Body of pancreas (tissue), 4 donors: ENCODE measurements at places on chromosomes 3 and 15.

- no peak for DNase-seq
Observed at GRCh38 chr15:87033056-87033455, 953.4 kb downstream of the AGBL1 start.

GRCh38 chr15:85753791-85754452 is 40.8 kb downstream of the KLHL25 start:
- DNase-seq: no peak

- no peak for DNase-seq
Observed at GRCh38 chr15:82552861-82553260, 12.6 kb upstream of the RPS17 start.

DNA sequence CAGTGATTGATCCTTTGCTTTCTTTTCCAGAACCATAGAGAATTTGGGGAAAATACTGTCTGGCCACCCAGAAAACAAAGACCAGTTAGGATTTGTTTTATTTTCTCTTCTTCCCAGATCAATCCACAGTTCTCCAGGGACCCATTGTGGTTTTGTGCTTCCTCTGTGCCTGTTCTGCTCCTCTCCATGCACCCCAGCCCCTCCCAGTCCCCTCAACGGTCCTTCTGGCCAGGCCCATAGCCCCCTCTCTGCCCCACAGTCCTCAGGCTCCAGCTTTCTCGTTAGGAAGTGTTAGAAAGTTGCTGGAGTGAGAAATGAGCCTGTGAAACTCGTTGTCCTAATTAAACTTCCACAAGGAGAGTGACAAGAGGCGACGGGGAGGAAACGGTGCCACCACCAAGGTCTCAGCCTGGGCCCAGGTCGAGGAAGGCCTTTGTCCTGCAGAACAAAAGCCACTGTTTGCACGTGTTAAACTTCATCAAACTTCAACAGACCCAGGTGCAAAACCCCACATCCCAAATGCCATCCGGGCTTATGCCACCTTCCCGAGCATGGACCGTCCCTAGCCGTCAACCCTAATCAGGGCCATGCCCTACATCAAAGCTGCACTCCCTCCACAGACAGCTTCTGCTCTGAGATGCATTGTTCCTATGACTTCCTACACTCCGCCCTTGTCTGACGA is 18.7 kb upstream of the ALDH1A3 start:
- no peak for DNase-seq

GRCh38 chr3:249587-250262 is 53.2 kb downstream of the CHL1 start:
- no peak for DNase-seq

- DNase-seq: no peak
Observed at GRCh38 chr3:139571711-139572110, 32.2 kb upstream of the RBP1 start.

GRCh38 chr3:107740992-107741896 is 218.5 kb downstream of the BBX start:
- DNase-seq: no peak

DNA sequence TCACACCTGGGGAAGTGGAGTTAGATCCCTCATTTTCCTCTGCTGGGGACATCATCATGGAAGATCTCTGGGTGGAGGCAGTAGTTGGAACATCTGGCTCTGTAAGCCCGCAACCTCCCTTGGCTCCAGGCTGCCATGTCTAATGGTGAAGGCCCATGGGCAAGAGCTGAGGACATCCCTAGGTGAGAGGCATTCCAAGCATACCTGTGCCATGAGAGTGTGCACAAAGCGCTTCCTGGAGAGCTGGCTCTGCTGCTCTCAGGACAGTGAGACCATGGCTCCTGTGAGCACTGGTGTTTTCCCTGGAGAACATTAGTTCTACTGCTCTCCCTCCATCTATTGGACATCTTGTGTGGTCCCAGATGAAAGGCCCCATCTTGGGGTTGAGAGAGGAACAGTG is 7.7 kb downstream of the MAPKAPK3 start:
- no peak for DNase-seq

- no peak for DNase-seq
Observed at GRCh38 chr3:170128259-170128976, 53.1 kb downstream of the PHC3 start.

DNA sequence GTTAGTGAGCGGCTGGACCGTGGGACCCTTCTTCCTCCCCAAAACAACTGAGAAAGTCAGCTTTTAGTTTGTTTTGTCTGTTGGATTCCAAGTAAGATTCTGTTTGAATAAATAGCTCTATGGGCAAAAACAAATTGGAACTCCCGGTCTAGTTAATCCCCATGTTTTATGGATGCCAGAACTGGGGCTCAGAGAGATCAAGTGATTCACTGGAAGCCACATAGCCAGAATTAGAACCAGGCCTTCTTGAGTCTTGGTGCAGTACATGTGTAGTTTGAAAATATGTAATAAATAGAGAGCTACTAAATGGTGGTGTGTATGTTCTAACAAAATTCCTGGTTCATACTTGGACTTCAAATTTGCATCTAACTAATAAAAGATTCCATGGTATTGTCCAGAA is 29.3 kb upstream of the POLR2M start:
- no peak for DNase-seq

DNA sequence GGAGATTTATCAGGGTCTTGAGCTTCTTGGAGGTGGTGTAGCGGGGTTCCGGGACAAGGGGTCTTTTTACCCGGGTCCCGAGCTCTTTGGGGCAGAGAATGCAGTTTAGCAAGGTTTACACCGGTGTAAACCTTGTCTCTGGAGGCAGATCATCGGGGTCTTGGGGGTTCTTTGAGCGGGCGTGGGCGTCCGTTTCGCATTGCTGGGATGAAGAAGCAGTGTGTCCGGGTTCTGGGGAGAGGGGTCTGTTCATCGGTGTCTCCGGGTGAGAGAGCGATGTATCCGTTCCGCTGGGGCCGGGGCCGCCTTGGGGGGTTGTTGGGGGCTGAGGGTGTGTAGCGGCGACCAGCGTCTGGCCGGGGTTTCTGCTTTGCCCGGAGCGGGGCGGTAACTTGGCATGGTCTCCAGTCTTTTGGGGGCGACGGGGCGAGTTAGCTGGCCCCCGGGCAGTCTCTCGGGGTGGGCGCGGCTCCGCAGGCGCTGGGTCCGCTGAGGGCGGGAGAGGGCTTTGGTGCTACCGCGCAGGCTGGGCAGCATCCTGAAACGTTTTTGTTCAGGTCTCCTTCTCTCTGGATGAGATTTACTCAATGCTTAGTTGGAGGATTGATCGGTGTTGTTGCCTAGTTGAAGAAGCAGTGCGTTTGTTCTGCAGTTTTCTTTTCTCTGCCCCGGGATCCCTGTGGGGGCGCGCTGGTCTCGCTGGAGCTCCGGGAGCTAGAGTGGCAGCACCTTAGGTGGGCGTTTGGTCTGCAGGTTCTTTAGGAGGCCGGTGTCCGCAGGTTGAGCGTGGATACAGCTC is 843 bp downstream of the GLCE start:
- peak; percentile 36 for DNase-seq

GRCh38 chr3:150057227-150057626 is 86.5 kb upstream of the PFN2 start:
- DNase-seq: no peak

DNA sequence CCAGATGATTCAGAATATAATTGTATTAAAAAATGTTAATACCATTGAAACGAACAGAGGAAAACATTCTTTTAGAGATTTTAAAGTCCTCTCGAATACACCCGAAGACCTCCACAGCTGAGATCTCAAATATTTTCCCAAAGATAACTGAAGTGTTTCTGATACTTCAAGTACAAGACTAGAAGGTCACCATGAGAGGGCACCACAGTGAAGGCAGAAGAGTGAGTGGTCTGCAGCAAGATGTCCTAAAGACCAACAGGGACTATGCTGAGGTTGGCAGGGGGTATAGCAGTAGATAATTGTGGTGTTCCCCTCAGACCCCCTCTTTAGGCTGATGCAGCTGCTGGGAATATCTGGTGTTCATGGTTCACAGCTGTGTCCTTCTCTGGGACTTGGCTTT is 156.5 kb downstream of the PDCD6IP start:
- no peak for DNase-seq

DNA sequence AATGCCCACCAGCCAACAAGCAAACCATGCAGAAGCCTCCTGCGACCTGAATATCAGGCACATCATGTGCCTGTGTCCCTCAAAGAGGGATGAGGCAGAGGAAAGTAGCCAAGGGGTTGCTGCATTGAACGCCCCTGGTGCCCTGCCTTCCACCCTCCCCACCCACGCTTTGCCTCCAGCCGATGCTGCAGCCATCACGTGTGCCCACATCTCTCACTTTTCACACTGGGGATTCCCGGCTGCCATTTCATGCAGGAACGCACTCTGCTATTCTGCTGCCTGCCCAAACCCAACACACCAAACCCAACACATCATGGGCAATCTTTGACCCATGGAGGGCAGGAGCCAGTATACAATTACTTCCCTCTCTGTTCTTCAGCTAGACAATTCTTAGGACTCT is 462.2 kb upstream of the PROK2 start:
- no peak for DNase-seq

- DNase-seq: no peak
Observed at GRCh38 chr3:186670155-186670554, 4.3 kb downstream of the HRG start.

DNA sequence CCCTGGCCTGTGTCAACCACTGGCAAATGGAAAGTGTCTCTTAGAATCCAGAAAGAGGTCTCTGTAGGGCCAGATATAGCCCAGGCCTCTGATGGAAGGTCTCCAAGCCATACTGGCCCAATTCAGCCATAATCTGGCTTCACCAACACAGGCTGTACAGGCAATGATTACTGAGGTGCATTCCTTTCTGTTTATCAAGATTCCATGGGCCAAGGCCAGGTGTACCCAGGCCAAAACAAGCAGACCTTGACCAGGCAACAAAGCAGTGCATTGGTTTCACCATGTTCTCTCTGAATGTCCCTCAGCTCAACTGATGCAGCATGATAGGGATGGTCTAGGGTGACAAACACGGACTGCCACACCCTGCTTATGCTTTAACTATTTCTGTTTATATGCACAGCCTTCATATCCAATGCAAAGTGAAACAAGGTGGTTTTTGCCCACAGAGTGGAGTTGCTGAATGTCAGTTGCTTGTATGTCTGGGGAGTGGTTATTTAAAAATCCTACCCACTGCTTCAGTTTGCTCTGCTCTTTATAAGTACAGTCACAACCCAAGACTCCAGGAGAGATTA is 25.2 kb downstream of the CCNL1 start:
- DNase-seq: peak; percentile 79

DNA sequence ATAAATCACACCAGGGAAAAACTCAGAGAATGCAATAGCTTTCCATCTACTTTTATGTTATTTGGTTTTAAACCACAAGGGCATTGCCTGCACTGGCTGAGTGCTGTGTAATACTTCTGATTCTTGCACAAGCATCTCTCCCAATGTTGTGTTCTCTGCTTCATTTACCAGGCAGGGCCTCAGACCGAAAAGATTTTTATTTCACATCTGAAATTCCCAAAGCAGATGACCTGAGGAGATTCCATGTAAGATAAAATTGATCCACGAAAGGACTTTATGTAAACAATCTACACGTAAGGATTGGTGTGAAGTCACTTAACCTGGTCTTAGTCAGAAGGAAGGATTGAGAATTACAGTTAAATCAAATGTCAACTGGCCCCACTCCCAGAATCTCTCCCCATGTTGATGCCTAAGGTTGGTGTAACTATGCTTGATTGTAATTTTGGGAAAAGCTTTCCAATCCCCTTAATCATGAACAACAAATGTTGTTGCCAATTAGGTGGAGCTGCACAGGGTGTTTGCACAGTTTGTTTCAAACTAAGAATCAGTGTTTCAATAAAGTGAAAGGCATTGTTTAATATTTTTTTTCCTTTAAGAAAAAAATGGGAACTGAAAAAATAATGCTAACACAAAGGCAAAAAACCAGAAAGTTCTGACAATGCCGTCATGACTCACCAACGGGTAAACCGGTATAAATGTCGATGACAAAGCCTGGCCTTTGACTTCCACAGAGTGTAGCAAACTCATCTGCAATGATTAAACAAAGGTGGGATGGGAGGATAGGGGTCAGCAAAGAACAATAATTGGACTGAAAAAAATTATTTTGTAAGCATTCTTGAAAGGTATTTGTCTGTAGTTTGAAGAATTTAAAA is 128.6 kb downstream of the DUT start:
- DNase-seq: no peak

DNA sequence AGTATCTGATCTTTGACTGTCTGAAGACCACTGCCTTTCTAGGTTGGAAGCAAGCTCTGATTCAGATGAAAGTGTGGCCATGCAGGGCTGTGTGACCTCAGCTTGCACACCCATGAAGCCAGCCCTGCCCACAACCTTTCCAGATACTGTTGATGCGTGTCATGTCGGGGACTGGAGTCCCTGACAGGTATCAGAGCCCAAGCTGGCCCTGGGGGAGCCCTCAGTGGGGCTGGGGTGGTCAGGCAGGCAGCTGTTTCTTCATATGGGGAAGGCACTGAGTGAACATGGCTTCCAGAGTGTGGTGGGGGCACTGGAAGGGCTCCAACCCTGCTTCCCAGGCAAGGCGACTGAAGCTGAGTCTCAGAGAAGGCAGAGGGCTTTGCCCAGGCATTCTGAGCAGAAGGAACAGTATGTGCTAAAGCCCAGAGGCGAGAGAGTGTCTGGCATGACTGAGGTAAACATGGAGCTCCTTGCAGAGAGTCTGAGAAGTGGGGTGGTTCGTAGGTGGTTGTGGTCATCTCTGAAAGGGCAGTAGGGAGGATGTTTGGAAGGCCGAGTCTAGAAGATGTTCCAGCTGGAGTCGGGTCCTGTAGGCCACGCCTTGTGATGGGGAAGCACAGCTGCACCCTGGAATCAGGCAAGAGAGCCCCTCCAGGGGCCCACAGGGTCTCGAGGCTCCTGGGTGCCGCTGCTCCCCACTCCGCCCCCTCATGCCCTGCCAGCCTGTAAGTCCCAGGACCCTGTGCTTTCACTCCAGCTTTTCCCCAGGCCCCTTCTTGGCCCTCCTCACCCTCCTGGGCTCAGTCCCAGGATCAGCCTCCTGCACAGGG is 122.2 kb downstream of the EEFSEC start:
- DNase-seq: no peak

DNA sequence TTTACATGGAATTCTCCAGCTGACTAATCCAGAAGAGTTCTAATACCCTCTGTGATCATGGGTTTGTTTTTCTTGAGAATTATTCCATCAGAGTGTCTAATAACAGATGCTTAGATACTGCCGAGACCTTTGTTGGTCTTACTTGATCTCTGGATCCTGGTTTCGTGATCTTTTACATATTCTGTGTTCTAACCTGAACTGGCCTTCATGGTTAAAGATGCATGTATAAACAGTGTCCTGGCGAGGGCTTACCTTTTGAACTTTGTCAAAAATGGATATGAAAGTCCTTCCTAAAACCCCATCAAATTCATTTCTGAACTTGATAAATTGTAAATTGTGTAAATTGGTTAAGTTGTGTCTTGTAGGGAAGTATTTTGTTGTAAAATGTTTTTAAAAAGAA is 24.8 kb downstream of the UBE2Q2 start:
- DNase-seq: no peak
